ENCODE measurements at places on chromosomes 13 and 19. TPM values are rescaled to one million over a fixed set of nuclear protein-coding genes. Genes with fewer than 3 reads are reported as not detected.

The BST2 gene
- 210 TPM for total RNA-seq

The PRX gene
- total RNA-seq, result 1.0 TPM

The ZNF573 gene
- total RNA-seq, result 3.8 TPM

The DENND1C gene
- not detected for total RNA-seq

The ADGRL1 gene
- total RNA-seq, result 1.4 TPM

The PSG3 gene
- total RNA-seq, result not detected

All from pulmonary artery endothelial cell (primary cell).